ENCODE measurements at places on chromosomes 4 and X.

DNA sequence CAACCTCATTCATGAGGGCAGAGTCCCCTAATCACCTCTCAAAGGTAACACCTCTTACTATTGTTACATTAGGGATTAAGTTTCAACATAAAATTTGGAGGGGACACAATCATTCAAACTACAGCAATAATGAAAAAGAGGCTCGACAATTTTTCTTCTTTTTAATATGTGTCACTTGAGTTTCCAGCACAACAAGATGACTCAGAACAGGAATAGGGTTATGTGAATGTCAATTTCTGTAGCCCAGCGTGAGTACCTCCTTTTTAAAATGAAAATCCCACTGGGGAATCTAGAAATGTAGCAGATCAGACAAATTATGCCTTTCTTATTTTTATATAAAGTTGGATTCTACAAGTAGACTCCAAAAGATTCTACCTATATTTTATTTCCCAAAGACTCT lies 83.7 kb downstream of the ZNF330 start:
- ATAC-seq: no peak

GRCh38 chrX:47831788-47832187 lies 4.9 kb upstream of the ZNF81 start:
- ATAC-seq: no peak

DNA sequence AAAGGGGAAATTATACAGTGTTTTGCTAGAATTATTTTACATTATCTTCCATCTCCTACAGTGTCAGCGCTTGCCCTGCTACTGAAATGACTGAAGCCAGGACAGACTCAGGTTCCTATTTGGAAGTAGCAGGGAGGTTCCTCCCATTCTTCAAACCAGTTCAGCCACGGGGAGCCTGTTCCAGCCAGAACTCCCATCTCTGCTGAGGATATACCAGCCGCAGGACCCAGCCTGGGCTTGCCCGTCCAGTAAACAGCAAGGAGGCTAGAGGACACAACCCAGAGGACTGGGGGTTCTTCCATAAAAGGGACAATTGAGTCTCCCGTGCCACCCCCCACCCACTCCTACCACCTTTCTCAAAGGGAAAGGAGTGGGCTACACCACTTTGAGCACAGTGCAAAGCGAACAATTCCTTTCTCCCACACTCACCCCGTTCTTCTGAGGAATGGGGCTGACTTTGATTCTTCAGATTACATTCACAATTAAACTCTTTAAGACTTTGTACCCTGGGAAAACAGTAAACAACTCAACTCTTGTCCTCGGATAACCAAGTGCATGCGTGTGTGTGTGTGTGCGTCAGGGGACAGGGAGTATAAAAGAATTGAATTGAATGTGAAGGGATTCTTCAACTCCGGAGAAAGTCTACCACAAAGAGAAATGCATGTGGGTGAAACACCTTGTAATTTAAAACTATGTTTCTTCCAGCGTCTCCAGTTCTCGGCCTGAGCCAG lies 31.0 kb upstream of the PPARGC1A start:
- ATAC-seq: peak; percentile 83

- peak; percentile 77 for ATAC-seq
Measured at GRCh38 chr4:174521800-174522182, 497 bp downstream of the HPGD start.

GRCh38 chr4:167119392-167119791 lies 114.9 kb downstream of the SPOCK3 start:
- no peak for ATAC-seq

DNA sequence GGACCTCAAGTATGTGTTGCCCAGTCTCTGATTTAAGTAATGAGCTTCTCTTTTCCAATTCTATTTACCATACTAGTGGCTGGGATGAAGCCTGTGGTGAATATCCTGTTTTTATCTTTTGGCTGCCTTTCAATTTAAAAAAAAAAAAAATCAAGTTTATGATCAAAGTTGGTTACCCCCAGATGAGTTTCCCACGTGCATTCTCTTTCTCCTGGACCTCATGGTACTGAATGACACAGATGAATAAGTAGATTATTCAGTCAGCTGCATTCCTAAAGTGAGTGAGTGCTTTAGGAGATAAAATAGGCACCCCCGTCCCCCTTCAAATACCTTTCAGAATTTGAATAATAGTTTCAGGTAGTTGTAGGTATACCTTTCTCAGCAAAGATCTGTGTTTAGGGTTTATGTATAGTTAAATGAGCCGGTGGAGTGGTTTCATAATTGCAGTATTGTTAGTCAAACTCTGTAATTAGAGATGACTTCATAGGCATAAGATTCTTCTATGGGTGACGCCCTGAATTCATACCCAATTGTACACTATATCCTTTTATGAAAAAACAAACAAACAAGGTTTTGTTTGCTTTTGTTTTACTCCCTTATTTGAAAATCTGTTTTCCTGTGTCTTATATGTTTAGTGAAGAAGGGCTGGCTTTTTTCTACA lies 41.9 kb downstream of the PLS3 start:
- peak; percentile 79 for ATAC-seq

DNA sequence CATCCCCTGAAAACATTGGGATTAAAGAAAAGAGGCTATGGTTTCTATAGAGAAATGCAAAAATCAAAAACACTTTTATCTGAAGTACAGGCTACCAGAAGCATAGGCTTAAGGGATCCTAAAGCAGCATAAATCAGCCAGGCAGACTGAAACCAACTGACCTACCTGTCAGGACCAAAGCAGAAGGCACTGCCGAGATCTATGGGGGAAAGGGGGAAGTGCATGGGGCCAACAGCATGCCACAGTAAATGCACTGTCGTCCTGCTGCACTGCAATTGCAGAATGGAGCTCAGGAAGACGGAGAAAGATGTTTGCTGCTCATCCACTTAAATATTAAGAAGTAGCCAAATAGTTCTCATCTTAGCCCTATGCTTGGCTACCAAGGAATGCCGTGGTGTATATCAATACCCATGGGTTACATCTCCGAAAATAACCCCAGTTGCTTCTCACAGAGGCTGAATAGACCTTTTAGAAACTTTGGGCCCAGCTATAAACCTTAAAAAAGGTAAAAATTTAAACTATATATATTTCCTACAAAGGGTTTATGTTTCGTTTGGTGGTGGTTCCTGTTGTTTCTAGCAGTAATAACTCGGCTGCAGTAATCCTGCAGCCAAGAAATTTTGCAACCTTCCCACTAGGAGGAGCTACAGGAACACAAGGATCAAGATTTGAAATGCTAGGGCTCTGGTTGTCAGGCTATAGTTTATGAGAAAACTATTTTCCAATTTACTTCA lies 312.2 kb upstream of the DIAPH2 start:
- no peak for ATAC-seq

DNA sequence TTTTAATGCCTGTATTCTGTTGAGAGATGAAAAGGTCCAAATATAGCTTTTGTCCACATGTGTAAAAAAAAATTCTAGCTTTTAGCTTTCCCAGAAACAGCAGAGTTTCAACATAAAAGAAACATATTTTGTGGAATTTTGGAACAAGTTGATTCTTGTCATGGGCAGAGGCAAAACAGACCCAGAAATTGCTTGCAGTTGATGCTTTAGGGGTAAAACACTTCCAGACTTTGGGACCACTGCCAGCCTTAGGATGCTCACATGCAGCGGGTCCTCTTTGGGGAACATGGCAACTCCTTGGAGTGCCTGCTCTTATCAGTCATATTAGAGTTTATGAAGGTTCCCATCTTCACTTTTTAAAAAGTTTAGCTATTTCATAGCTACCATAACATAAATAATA lies 30.4 kb downstream of the DCLK2 start:
- no peak for ATAC-seq

GRCh38 chr4:16896881-16897750 lies 1.3 kb downstream of the LDB2 start:
- no peak for ATAC-seq

- no peak for ATAC-seq
Measured at GRCh38 chrX:69028761-69029120, 136.5 kb downstream of the PJA1 start.

DNA sequence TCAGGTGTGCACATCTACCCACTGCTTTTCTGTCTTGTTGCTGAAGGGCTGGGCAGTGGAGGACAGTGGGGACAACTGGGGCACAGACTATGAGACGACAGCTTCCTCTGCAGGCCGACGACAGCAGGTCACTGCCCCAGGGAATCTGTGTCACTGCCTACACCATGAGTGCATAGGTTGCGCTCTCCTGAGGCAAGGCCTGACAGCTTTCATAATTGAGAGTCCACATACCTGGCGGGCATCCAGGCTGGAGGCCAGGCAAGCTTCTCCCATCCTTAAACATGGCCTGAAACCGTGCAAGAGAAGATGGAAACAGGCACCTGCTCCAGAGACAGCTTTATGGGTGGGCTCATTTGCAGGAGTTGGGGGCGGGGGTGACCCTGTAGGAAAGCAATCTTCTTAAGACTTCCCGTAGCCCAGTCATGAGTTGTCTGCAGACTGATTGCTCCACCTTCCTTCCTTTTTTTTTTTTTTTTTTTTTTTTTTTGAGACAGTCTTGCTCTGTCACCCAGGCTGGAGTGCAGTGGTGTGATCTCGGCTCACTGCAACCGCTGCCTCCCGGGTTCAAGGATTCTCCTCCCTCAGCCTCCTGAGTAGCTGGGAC lies 2.9 kb downstream of the ANOS1 start:
- ATAC-seq: no peak

GRCh38 chr4:156477636-156478035 lies 494.0 kb downstream of the PDGFC start:
- ATAC-seq: no peak

- ATAC-seq: no peak
Measured at GRCh38 chr4:70306076-70306475, 28.7 kb upstream of the CABS1 start.

- no peak for ATAC-seq
Measured at GRCh38 chrX:129840344-129840743, 3.3 kb downstream of the ZDHHC9 start.

DNA sequence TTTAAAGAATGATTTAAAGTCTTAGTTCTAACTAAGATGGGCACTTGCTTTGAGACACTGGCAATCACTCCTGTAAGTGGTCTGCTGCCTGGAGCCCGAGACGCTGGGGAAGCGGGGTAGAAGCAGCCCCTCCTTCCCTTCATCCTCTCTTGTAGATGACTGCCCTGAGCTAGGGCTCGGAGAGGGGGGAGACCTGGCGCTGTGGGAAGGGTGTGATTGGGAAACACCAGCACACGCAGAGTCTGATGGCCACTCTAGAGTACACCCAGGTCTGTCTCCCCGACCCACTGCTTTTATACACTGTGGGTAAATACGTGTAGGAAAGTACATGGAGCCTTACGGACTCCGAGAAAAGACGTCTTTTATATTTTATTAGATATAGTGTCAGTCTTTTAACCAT lies 24.0 kb downstream of the LRP2BP start:
- no peak for ATAC-seq

GRCh38 chrX:19194285-19195242 lies 72.3 kb upstream of the ADGRG2 start:
- ATAC-seq: no peak

DNA sequence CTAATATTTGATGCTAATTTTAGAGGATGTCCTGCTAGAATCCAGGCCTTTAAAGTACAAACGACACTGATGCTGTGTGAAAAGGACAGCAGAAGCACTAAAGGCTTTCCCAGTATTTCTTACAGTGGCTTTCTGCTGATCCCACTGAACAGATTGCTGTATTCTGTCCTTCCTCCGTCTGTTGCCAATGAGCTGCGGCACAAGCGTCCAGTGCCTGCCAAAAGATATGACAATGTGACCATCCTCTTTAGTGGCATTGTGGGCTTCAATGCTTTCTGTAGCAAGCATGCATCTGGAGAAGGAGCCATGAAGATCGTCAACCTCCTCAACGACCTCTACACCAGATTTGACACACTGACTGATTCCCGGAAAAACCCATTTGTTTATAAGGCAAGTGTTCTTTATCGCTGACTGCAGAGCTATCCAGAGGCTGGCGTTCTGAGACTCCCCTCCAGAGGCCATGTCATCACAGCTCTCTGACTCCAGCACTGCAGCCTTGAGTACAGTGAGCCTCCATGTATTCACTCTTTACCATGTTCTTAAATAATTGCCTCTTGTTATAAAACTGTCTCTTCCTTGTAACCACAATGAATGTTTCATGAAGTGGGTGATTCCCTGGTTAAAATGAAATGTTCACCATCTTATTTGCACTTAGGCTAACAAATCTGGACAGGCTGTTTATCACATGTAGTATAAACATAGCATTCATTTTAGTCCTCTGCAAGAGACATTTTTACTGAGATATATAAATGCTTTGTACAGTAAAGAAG lies 43.6 kb downstream of the GUCY1B1 start:
- ATAC-seq: no peak

DNA sequence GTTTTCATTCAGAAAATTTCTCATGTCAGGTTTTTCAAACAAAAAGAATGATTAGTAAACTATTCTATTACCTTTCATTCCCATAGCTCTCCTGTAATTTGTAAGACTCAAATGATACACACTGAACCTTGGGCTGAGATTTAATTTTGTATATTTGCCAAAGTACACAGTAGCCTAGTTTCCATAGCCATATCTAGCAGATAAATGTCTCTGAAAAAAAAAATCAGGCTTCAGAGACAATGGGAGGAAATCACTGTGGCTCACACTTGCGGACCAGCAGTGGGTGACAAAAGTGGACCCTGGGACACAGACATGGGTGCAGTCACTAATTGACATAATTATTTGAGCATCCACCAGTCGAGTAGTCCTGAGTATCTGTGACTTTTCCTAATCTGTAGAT lies 46.6 kb downstream of the MAOA start:
- no peak for ATAC-seq

- no peak for ATAC-seq
Measured at GRCh38 chrX:129938081-129938480, 32.1 kb downstream of the UTP14A start.

GRCh38 chr4:136909626-136910025 lies 622.7 kb downstream of the PCDH18 start:
- ATAC-seq: no peak

- no peak for ATAC-seq
Measured at GRCh38 chrX:37472836-37473235, 98.6 kb upstream of the LANCL3 start.

- no peak for ATAC-seq
Measured at GRCh38 chr4:53186714-53187358, 179.0 kb downstream of the SCFD2 start.

GRCh38 chrX:132470831-132471230 lies 18.0 kb downstream of the MBNL3 start:
- ATAC-seq: no peak

- no peak for ATAC-seq
Measured at GRCh38 chrX:115311601-115312001, 22.1 kb downstream of the LUZP4 start.

- no peak for ATAC-seq
Measured at GRCh38 chr4:110787707-110788106, 164.8 kb upstream of the PITX2 start.

GRCh38 chr4:97153042-97153441 lies 990.2 kb downstream of the STPG2 start:
- no peak for ATAC-seq

DNA sequence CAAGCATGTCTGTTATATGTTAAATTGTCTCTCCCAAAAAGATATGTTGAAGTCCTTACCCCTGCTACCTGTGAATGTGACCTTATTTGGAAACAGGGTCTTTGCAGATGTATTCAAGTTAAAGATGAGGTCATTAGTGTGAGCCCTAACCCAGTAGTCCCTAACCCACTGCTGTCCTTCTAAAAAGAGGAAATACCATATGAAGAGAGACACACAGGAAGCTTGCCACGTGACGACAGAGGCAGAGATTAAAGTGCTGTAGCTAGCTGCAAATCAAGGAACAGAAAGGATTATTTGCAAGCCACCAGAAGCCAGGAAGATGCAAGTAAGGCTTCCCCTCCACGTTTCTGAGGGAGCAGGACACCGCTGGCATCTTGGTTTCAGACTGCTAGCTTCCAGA lies 150.1 kb downstream of the HNRNPD start:
- ATAC-seq: no peak

- ATAC-seq: no peak
Measured at GRCh38 chr4:117224256-117224655, 138.9 kb upstream of the TRAM1L1 start.

GRCh38 chrX:40207626-40208025 lies 109.9 kb upstream of the BCOR start:
- peak; percentile 68 for ATAC-seq
